ENCODE measurements at places on chromosomes 12 and 14. TPM values are rescaled to one million over a fixed set of nuclear protein-coding genes. Genes with fewer than 3 reads are reported as not detected.
A peak's percentile ranks its signal among the peaks of the same experiment; 100 is the strongest.

The RIPK3 gene
- polyA plus RNA-seq = 18.4 TPM

The KITLG gene
- 0.74 TPM for polyA plus RNA-seq

The RERG gene
- polyA plus RNA-seq = 14.5 TPM

The RNFT2 gene
- polyA plus RNA-seq = 3.5 TPM

The FOXA1 gene
- polyA plus RNA-seq = not detected

DNA sequence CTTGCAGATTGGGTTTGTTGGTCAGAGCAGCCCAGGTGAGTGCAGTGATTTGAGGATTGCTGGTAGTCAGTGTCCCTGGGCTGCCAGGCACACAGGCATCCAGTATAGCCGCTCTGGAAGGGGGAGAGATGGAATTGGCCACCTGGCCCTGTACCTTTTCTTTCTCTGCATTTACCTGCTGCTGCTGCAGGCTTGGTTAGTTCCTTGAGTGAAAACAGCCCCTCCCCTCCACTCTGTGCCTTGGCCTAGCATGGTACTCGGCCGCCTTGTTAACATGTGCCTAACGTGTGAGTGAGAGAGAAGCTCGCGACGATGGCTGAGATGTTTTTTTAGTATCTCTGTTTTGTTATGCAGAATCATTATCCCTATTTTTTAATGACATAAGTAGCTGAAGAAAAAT lies 49.3 kb upstream of the AMN start:
- H3K36me3 ChIP-seq = peaks cover 87% of the 10 kb centered on the region
- no peak overlapping the region for H3K4me3 ChIP-seq
- DNase-seq = no peak
- H3K27ac ChIP-seq = no peak overlapping the region
- peaks cover 25% of the 10 kb centered on the region for H3K4me1 ChIP-seq

DNA sequence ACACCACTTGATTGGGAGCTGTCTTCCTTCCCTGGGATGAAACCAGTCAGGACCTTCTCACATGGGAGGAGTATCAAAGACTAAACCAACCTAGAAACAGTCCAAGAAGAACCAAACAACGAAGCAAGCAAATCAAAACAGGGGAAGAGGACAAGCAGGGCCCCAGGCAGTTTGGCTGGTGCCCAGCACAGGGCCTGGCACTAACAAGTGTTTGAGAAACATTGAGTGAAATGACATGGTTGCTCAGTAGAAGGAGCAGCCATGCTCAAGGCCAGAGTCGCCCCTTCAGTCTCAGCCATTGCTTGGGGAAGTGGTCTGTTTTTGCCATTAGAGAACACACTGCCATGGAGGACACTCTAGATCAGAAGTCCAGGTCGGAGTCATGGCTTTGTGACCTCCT lies 323.1 kb downstream of the CACNA1C start:
- H3K36me3 ChIP-seq = no peaks in the 10 kb centered on the region
- H3K27ac ChIP-seq = no peak overlapping the region
- H3K4me1 ChIP-seq = no peaks in the 10 kb centered on the region
- no peak overlapping the region for H3K4me3 ChIP-seq
- DNase-seq = no peak

DNA sequence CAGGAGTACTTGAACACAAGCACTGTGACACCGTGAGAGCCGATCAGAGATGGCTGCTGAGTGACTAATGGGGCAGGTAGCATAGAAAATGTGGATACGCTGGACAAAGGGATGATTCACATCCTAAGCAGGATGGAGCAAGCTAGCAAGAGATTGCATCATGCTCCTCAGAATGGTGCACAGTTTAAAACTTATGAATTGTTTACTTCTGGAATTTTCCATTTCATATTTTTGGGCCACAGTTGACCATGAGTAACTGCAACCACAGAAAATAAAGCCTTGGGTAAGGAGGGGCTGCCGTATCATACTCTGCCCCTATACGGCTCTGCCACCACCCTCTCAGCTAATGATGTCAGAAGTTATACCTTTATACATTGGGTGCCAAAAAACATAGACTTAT lies 23.3 kb upstream of the MARK3 start:
- H3K27me3 ChIP-seq = no peaks in the 10 kb centered on the region
- H3K27ac ChIP-seq = no peak overlapping the region
- no peak overlapping the region for H3K4me3 ChIP-seq
- DNase-seq = no peak

DNA sequence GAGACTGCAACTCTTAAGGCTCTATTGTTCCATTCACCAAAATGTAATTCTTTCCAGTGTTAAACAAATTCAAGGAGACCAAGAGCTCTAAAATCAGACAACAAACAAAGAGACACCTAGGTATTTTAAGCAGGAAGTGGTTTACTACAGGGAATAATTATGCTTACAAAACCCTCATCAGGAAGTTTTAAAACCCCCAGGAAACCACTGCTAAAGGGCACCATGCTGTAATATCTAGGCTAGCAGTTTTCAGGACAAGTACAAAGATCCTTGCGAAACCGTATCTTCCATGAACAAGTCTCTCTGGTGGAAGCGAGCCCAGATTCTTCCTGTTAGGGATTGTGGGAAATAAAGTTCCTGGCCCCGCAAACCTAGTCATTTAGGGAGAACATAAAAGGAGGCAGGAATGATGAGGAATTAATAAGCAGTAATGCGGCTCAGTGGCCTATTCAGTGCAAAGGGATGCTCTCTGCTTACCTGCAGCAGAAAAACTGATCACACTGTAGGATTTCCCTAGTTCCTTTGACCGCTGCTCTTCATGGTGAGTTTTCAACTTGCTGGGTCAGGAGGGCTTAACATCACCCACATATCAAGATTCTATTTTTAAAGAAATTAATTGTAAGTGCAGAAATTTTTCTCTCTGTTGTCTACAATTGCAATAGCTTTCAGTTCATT lies 42.8 kb downstream of the ACSM4 start:
- H3K4me1 ChIP-seq = no peaks in the 10 kb centered on the region
- no peaks in the 10 kb centered on the region for H3K27me3 ChIP-seq
- no peak overlapping the region for H3K27ac ChIP-seq
- no peak for DNase-seq

GRCh38 chr14:50964683-50965390 lies 20.6 kb upstream of the PYGL start:
- peaks cover 3% of the 10 kb centered on the region for H3K4me1 ChIP-seq
- H3K27ac ChIP-seq = no peak overlapping the region
- DNase-seq = no peak
- H3K27me3 ChIP-seq = no peaks in the 10 kb centered on the region

GRCh38 chr12:113083863-113084435 lies 27.4 kb downstream of the DTX1 start:
- H3K4me3 ChIP-seq = no peak overlapping the region
- H3K36me3 ChIP-seq = peaks cover 45% of the 10 kb centered on the region
- peaks cover 55% of the 10 kb centered on the region for H3K4me1 ChIP-seq
- peak overlapping the region; percentile 77 for H3K27ac ChIP-seq
- no peaks in the 10 kb centered on the region for H3K27me3 ChIP-seq

GRCh38 chr14:70317091-70317968 lies 42.2 kb downstream of the COX16 start:
- H3K27me3 ChIP-seq = no peaks in the 10 kb centered on the region
- no peak for DNase-seq
- no peaks in the 10 kb centered on the region for H3K36me3 ChIP-seq
- H3K4me3 ChIP-seq = no peak overlapping the region

GRCh38 chr14:101992708-101993107 lies 28.3 kb downstream of the DYNC1H1 start:
- no peak overlapping the region for H3K4me3 ChIP-seq
- no peak overlapping the region for H3K27ac ChIP-seq
- H3K4me1 ChIP-seq = peaks cover 7% of the 10 kb centered on the region
- DNase-seq = no peak

- no peak for DNase-seq
- H3K36me3 ChIP-seq = no peaks in the 10 kb centered on the region
- no peak overlapping the region for H3K27ac ChIP-seq
Measured at GRCh38 chr12:127893895-127894609, 372.9 kb upstream of the TMEM132C start.

DNA sequence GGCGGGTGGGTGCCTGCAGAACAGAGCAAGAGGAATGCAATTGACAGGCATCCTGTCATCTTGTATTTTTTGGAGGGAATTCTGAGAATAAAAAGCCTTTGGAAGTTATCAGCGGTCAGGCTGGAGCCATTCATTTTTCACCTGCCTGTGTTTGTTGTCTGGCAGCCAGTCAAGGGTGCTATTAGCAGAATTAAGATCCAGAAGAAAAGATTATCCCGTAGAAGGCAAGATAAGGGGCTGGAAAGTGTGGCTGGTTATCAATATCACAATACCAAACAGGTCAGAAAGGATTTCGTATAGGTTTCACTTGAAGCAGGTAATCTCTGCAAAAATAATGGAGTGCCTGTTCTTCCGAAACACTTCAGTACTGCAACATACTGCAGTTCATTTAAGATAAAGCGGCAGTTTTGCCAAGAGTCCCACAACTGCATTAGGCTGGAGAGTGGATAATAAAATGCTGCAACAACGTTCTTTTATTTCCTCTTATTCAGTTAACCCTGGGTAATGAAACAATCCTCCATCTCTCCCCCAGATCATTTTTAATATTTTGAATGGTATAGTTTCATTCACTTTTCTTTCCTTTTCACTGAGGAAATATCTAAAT lies 171.2 kb upstream of the CDKN3 start:
- H3K27me3 ChIP-seq = no peaks in the 10 kb centered on the region
- H3K4me3 ChIP-seq = no peak overlapping the region
- DNase-seq = no peak
- H3K4me1 ChIP-seq = peaks cover 4% of the 10 kb centered on the region
- H3K27ac ChIP-seq = no peak overlapping the region

GRCh38 chr14:32905013-32905412 lies 33.7 kb upstream of the NPAS3 start:
- H3K27ac ChIP-seq = no peak overlapping the region
- no peaks in the 10 kb centered on the region for H3K4me1 ChIP-seq
- H3K4me3 ChIP-seq = no peak overlapping the region
- H3K27me3 ChIP-seq = no peaks in the 10 kb centered on the region

GRCh38 chr12:30610718-30611117 lies 85.0 kb downstream of the IPO8 start:
- no peak for DNase-seq
- no peaks in the 10 kb centered on the region for H3K27me3 ChIP-seq
- no peaks in the 10 kb centered on the region for H3K4me1 ChIP-seq

GRCh38 chr14:77459072-77459723 lies 1.3 kb downstream of the AHSA1 start:
- H3K27me3 ChIP-seq = no peaks in the 10 kb centered on the region
- peak overlapping the region; percentile 95 for H3K27ac ChIP-seq
- peak overlapping the region; percentile 97 for H3K4me3 ChIP-seq
- H3K36me3 ChIP-seq = peaks cover 47% of the 10 kb centered on the region
- H3K4me1 ChIP-seq = peaks cover 35% of the 10 kb centered on the region

- no peaks in the 10 kb centered on the region for H3K27me3 ChIP-seq
- no peak for DNase-seq
- H3K36me3 ChIP-seq = no peaks in the 10 kb centered on the region
- H3K27ac ChIP-seq = no peak overlapping the region
- no peak overlapping the region for H3K4me3 ChIP-seq
Measured at GRCh38 chr14:83706231-83706954, 1823.6 kb upstream of the FLRT2 start.

GRCh38 chr12:103697971-103698751 lies 111.1 kb downstream of the STAB2 start:
- DNase-seq = no peak
- no peak overlapping the region for H3K4me3 ChIP-seq
- H3K36me3 ChIP-seq = no peaks in the 10 kb centered on the region

DNA sequence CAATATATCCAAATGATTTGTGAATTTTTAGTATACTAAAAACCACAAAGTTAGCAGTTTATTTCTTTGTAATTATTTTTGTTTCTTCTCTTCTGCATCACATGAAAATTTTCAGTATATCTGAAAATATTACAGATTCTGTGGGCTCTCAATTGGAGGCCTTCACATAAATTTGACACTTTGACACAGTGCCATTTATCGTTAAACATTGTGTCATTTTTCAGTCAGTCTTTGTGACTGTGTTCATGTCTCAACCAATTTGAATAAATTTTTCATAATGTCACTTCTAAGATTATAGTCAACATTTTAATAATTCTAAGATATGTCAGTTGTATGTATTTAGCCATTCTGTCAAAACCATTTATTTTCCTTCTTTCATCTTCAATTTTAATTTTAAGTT lies 1303.0 kb downstream of the LRFN5 start:
- H3K27ac ChIP-seq = no peak overlapping the region
- no peak for DNase-seq
- no peaks in the 10 kb centered on the region for H3K4me1 ChIP-seq
- H3K4me3 ChIP-seq = no peak overlapping the region
- H3K36me3 ChIP-seq = no peaks in the 10 kb centered on the region
- H3K27me3 ChIP-seq = no peaks in the 10 kb centered on the region

DNA sequence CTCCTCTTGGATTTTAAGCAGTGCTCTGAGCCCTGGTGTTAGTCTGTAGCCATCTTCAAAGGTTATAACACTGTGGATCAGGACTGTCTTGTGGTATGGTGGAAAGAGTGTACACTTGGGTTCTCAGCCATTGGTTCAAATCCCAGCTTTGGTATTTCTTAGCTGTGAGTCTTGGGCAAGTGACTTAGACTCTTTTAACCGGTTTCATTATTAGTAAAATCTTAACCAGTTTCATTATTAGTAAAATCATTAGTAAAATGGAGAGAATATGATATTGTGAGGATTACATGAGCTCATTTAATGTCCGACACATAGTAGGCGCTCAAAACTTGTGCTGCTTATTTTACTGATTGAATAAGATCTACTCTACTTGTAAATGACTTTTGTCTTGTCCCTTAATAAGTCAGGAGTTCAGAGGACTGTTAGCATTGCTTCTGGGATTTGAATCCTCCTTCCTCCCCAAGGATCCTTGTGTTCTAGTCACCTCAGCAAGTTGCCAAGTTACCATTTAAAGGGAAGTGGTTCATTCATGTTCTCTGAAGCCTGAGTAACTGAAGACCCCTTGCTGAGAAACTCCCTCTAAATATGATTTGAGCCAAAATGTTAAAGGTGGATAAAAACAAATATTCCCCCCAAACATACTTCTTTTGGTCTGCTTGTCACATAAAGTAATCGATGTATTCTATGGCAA lies 12.4 kb downstream of the TTLL5 start:
- no peaks in the 10 kb centered on the region for H3K4me1 ChIP-seq
- H3K27me3 ChIP-seq = no peaks in the 10 kb centered on the region
- no peak overlapping the region for H3K4me3 ChIP-seq

DNA sequence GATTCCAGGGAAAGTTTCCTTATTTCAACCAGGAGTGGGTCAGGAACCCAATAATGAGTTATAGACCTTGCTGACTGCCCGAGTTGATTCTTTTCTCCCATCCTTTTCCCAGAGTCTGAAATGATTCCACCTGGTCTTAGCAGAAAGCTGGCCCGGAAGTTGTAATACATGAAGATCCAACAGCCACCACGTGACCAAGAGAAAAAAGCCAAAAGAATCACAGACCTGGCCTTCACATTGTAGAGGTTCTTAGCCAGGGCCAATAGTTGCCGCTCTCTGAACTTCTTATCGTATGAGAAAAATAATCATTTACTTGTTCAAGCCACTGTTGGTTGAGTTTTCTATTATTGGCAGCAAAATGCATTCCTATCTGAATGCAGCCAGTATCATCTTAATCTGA lies 161.2 kb upstream of the HMGA2 start:
- no peaks in the 10 kb centered on the region for H3K4me1 ChIP-seq
- no peak for DNase-seq
- H3K4me3 ChIP-seq = no peak overlapping the region
- no peaks in the 10 kb centered on the region for H3K27me3 ChIP-seq

GRCh38 chr12:107405436-107405835 lies 280.2 kb upstream of the PWP1 start:
- no peaks in the 10 kb centered on the region for H3K27me3 ChIP-seq
- no peak overlapping the region for H3K4me3 ChIP-seq
- DNase-seq = no peak
- no peaks in the 10 kb centered on the region for H3K36me3 ChIP-seq
- peaks cover 10% of the 10 kb centered on the region for H3K4me1 ChIP-seq

GRCh38 chr12:127101076-127101475 lies 1165.9 kb upstream of the TMEM132C start:
- no peaks in the 10 kb centered on the region for H3K27me3 ChIP-seq
- DNase-seq = no peak
- no peak overlapping the region for H3K4me3 ChIP-seq
- H3K4me1 ChIP-seq = no peaks in the 10 kb centered on the region
- no peak overlapping the region for H3K27ac ChIP-seq
